Activated CD4-positive, alpha-beta T cell treated with anti-CD3 and anti-CD28 coated beads for 36 hours (primary cell): ENCODE measurements at places on chromosomes 1 and 21. TPM values are rescaled to one million over a fixed set of nuclear protein-coding genes. Genes with fewer than 3 reads are reported as not detected.

- H3K4me3 ChIP-seq = no peak overlapping the region
- no peaks in the 10 kb centered on the region for H3K36me3 ChIP-seq
- no peak for DNase-seq
- no peaks in the 10 kb centered on the region for H3K4me1 ChIP-seq
Measured at GRCh38 chr1:46822248-46822826, 23.5 kb downstream of the CYP4B1 start.

- H3K4me1 ChIP-seq = peaks cover 9% of the 10 kb centered on the region
- H3K4me3 ChIP-seq = no peak overlapping the region
- no peaks in the 10 kb centered on the region for H3K36me3 ChIP-seq
- no peak overlapping the region for H3K27ac ChIP-seq
Measured at GRCh38 chr1:158200527-158200926, 19.8 kb downstream of the CD1D start.

GRCh38 chr21:45335151-45335760, 47.6 kb upstream of the POFUT2 start:
- H3K36me3 ChIP-seq = no peaks in the 10 kb centered on the region
- DNase-seq = no peak

DNA sequence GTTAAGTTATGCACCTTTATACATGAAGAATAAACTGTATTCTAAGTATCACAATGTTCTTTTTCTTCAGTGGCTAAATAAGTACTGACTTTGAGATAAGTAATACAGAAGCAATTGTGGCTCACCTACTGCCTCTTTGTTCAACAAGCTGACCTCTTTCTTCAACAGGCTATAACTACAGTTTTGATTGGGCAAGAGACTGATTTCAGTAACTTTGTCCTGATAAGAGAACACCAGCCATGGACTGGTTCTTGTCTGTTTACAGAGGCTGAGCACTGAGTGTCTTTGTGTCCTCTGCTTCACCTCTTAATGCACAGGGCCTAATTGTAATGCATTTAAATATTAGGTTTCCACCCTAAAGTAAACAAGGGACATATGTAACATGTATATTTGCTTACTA, 34.6 kb upstream of the PDE4B start:
- H3K27ac ChIP-seq = no peak overlapping the region
- no peaks in the 10 kb centered on the region for H3K4me1 ChIP-seq
- no peak overlapping the region for H3K4me3 ChIP-seq

GRCh38 chr1:63883494-63884235, 109.8 kb downstream of the ROR1 start:
- H3K36me3 ChIP-seq = no peaks in the 10 kb centered on the region
- H3K4me1 ChIP-seq = no peaks in the 10 kb centered on the region
- no peaks in the 10 kb centered on the region for H3K27me3 ChIP-seq
- no peak overlapping the region for H3K4me3 ChIP-seq
- H3K27ac ChIP-seq = no peak overlapping the region

- H3K4me1 ChIP-seq = peaks cover 34% of the 10 kb centered on the region
- peak overlapping the region; percentile 94 for H3K4me3 ChIP-seq
- peak overlapping the region; percentile 94 for H3K27ac ChIP-seq
Measured at GRCh38 chr1:93079685-93080141, 630 bp downstream of the MTF2 start.

DNA sequence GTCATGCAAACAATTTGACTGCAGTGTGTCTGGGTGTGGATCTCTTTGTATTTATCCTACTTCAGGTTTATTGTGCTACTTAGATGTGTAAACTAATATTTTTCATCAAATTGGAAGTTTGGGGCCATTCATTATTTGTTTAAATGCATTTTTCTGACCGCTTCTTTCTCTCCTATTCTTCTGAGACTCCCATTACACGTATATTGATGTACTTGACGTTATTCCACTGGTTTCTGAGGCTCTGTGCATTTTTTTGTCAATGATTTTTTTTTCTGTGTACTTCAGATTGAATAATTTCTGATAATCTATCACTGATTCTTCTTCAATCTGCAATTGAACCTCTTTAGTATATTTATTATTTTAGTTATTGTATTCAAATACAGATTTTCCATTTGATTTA, 276.8 kb downstream of the RYR2 start:
- H3K27me3 ChIP-seq = peaks cover 3% of the 10 kb centered on the region
- no peak overlapping the region for H3K27ac ChIP-seq
- no peaks in the 10 kb centered on the region for H3K4me1 ChIP-seq
- no peaks in the 10 kb centered on the region for H3K36me3 ChIP-seq
- H3K4me3 ChIP-seq = no peak overlapping the region

DNA sequence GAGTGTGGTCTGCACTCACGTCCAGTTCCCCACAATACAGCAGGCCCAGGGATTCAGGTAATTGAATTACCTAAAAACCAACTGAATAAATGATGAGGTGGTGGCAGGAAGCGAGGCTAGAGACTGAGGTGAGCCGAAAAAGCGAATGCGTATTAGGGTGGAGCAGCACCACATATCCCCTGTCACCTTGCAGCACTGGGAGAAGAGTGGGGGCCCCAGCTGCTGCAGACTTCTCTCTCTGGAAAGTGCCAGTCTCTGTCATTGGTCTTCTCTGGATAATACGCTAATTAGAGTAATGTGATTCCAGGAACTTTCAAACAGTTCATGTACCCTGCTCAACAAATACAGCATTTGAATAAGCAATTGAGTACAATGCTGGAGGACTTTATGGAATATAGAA, 199.0 kb downstream of the RPS6KC1 start:
- DNase-seq = no peak
- no peaks in the 10 kb centered on the region for H3K36me3 ChIP-seq
- no peak overlapping the region for H3K27ac ChIP-seq
- H3K4me3 ChIP-seq = no peak overlapping the region
- no peaks in the 10 kb centered on the region for H3K4me1 ChIP-seq

DNA sequence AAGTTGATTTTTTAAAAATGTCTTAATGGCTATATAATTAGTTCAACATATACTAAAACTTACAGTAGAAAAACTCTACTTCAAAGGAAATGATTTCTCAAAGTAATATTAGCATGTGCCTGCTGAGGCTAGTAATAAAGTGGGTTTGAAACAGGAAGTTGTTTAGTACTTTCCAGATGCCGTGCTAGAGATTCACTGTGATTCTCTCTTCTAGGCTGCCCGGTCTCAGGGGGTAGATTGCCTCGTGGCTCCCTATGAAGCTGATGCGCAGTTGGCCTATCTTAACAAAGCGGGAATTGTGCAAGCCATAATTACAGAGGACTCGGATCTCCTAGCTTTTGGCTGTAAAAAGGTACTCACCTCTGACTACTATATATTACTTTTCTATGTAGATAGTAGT, 9.1 kb downstream of the EXO1 start:
- no peaks in the 10 kb centered on the region for H3K4me1 ChIP-seq
- H3K27ac ChIP-seq = no peak overlapping the region
- no peak for DNase-seq

GRCh38 chr1:112862753-112863426, 93.1 kb downstream of the SLC16A1 start:
- no peak overlapping the region for H3K4me3 ChIP-seq
- H3K36me3 ChIP-seq = no peaks in the 10 kb centered on the region
- no peak overlapping the region for H3K27ac ChIP-seq
- no peaks in the 10 kb centered on the region for H3K4me1 ChIP-seq
- no peaks in the 10 kb centered on the region for H3K27me3 ChIP-seq

GRCh38 chr1:117877823-117878222, 51.6 kb downstream of the GDAP2 start:
- H3K27me3 ChIP-seq = no peaks in the 10 kb centered on the region
- no peak overlapping the region for H3K27ac ChIP-seq
- H3K36me3 ChIP-seq = peaks cover 64% of the 10 kb centered on the region
- DNase-seq = no peak
- H3K4me1 ChIP-seq = no peaks in the 10 kb centered on the region

GRCh38 chr1:23979881-23980727, at the start of gene SRSF10:
SRSF10 (minus strand) TSS chr1:23980327; CDS start chr1:23980255, 72 bp downstream.
- H3K36me3 ChIP-seq = peaks cover 41% of the 10 kb centered on the region
- peak; percentile 99 for DNase-seq
- H3K27me3 ChIP-seq = no peaks in the 10 kb centered on the region
- H3K27ac ChIP-seq = peak within 1 kb of the TSS; percentile 100

DNA sequence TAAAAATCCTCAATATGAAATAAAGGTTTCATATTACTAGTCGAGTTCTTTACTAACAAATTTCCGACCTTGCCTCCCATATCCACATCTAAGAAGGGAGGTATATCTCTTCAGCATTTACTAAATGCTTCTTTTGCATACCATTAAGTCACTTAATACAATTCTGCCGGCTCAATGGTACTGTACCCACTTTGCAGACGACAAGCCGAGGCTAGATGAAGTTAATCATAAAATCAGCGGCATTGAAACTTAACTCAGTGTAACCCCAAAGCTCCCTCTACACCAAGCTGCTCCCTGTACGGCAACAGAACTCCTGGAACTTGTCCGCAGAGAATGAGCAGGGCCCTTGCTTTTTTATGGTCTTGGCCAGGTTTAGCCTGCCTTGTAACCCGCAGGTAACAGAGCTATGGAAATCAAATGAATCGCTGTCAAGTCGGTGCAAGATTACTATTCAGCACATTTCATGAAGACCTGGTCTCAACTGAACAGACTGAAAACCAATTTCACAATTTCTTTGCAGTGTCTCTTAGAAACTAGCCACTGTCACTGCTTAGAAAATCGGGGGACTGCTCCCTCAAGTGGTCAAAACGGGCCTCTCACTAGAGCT, 738 bp downstream of the INTS7 start:
- peaks cover 59% of the 10 kb centered on the region for H3K4me1 ChIP-seq
- peaks cover 48% of the 10 kb centered on the region for H3K36me3 ChIP-seq
- H3K27me3 ChIP-seq = no peaks in the 10 kb centered on the region

- H3K36me3 ChIP-seq = no peaks in the 10 kb centered on the region
- no peak overlapping the region for H3K27ac ChIP-seq
- H3K4me1 ChIP-seq = no peaks in the 10 kb centered on the region
- H3K27me3 ChIP-seq = no peaks in the 10 kb centered on the region
- H3K4me3 ChIP-seq = no peak overlapping the region
Measured at GRCh38 chr1:194917769-194918168, 1690.5 kb downstream of the KCNT2 start.

- H3K27ac ChIP-seq = no peak overlapping the region
- H3K4me3 ChIP-seq = no peak overlapping the region
- H3K27me3 ChIP-seq = peaks cover 7% of the 10 kb centered on the region
- no peaks in the 10 kb centered on the region for H3K4me1 ChIP-seq
Measured at GRCh38 chr1:1442069-1442770, 6.7 kb downstream of the VWA1 start.

- H3K36me3 ChIP-seq = peaks cover 19% of the 10 kb centered on the region
- DNase-seq = no peak
- H3K4me1 ChIP-seq = peaks cover 39% of the 10 kb centered on the region
- H3K27me3 ChIP-seq = no peaks in the 10 kb centered on the region
Measured at GRCh38 chr1:23018661-23019093, 591 bp upstream of the KDM1A start.

DNA sequence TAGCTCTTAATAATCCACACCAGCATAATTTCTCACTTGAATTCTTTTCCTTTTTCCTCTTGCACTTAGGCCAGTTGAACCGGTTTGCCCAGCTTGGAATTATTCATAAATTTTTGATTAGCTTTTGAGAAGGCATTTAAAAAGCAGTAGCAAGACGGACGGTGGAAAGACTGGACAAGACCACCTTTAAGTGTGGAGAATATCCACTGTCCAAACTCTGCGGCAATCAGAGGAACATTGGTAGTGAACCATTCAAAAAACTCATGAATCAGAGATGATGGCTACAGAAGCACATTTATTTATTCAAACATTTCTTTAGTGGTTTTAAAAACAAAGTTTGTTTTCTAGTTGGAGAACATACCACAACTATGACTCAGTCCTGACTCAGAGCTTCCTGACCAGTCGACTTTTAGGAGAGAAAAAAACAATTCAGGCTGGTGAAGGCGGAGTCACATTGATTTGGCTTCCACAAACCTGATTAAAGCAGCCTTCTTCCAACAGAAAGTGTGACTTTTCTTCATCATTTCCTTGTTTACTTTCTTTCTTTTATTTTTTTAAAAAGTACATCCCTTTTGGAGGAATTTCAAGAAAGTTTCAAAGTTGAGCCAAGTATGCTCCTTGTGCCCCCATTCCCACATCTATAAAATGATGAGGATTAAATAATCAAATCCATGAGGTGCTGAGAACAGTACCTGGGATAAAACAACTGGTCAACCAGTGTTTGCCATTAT, 128.8 kb downstream of the ADSS2 start:
- H3K4me3 ChIP-seq = peak overlapping the region; percentile 74
- H3K36me3 ChIP-seq = peaks cover 2% of the 10 kb centered on the region
- H3K27me3 ChIP-seq = no peaks in the 10 kb centered on the region

GRCh38 chr21:8992731-8993174, 1528.6 kb upstream of the TPTE start:
- no peak for DNase-seq
- no peak overlapping the region for H3K4me3 ChIP-seq
- no peak overlapping the region for H3K27ac ChIP-seq
- no peaks in the 10 kb centered on the region for H3K4me1 ChIP-seq
- peaks cover 30% of the 10 kb centered on the region for H3K27me3 ChIP-seq
- H3K36me3 ChIP-seq = peaks cover 3% of the 10 kb centered on the region

GRCh38 chr1:100928128-100928527, 32.2 kb downstream of the SLC30A7 start:
- peaks cover 33% of the 10 kb centered on the region for H3K36me3 ChIP-seq
- H3K27ac ChIP-seq = no peak overlapping the region
- H3K4me3 ChIP-seq = no peak overlapping the region
- peaks cover 62% of the 10 kb centered on the region for H3K4me1 ChIP-seq

- H3K27ac ChIP-seq = peak overlapping the region; percentile 72
- H3K36me3 ChIP-seq = no peaks in the 10 kb centered on the region
- H3K27me3 ChIP-seq = no peaks in the 10 kb centered on the region
- peak overlapping the region; percentile 71 for H3K4me3 ChIP-seq
- no peak for DNase-seq
- peaks cover 19% of the 10 kb centered on the region for H3K4me1 ChIP-seq
Measured at GRCh38 chr1:43349594-43350306, 9.0 kb upstream of the CDC20 start.

The LRRC8C gene
- total RNA-seq = 31.5 TPM

The LMX1A gene
- not detected for total RNA-seq

The NBPF4 gene
- total RNA-seq = not detected

The NPR1 gene
- 0.04 TPM for total RNA-seq

The ZNF672 gene
- 49.4 TPM for total RNA-seq

The ERICH3 gene
- not detected for total RNA-seq

The SLC50A1 gene
- total RNA-seq = 50.2 TPM

The PDE4DIP gene
- 21.9 TPM for total RNA-seq

The ESRRG gene
- not detected for total RNA-seq

The GSTM1 gene
- 94.0 TPM for total RNA-seq

The PTGER3 gene
- not detected for total RNA-seq
